Omental fat pad (tissue), 4 donors: ENCODE measurements at places on chromosomes 6 and 20.

DNA sequence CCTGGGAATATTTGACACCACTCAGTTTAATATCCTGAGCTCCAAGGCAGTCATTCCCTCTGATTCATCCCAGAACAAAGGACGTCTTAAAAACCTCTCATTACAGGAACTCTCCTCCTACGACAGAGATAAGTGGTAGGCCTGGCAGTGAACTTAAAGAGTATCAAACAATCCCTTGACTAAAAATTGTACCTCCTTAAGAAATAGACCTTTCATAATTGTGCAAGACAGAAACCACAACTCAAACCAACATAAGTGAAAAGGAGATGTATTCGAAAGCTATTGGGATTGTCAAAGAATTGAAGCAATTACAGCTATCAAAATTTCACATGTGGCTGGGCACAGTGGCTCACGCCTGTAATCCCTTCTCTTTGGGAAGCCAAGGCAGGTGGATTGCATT lies 19.1 kb upstream of the BNIP5 start:
- DNase-seq, result no peak

DNA sequence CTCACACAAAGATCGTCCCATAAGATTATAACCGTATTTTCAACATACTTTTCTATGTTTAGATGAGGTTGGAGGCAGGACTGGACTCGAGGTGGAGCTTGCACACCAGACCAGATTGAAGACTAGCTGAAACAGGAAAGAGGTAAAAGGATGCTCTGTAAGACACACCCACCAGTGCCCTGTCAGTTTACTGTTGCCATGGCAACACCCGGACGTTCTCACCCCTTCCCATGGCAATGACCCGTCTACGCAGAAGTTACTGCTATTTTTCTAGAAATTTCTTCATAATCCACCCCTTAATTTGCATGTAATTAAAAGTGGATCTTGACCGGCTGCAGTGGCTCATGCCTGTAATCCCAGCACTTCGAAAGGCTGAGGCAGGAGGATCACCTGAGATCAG lies 13.6 kb upstream of the SRSF6 start:
- no peak for DNase-seq

- no peak for DNase-seq
Observed at GRCh38 chr20:63651942-63652191, 1.4 kb downstream of the STMN3 start.

GRCh38 chr20:57768519-57768918 lies 58.7 kb upstream of the PMEPA1 start:
- no peak for DNase-seq

- no peak for DNase-seq
Observed at GRCh38 chr6:5213836-5214235, 46.9 kb downstream of the LYRM4 start.

DNA sequence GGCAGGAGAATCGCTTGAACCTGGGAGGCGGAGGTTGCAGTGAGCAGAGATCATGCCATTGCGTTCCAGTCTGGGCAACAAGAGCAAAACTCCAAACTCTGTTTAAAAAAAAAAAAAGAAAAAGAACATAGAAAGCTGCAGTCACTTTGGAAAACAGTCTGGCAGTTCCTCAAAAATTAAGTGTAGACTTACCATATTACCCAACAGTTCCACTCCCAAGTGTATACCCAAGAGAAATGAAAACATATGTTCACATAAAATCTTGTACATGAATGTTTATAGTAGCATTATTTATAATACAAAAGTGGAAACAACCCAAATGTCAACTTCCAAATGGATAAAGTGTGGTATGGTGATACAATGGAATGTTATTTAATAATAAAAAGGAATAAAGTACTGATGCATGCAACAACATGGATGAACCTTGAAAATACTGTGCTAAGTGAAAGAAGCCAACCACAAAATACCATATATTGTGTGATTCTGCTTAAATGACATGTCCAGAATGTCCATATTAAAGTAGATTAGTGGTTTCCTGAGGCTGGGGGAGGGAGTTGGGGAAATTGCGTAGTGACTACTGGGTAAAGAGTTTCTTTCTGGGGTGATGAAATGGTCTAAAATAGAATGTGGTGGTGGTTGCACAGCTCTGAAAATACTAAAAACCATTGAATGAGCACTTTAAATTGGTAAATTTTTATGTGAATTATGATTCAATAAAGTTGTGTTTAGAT lies 62.9 kb downstream of the SUN5 start:
- DNase-seq, result no peak

DNA sequence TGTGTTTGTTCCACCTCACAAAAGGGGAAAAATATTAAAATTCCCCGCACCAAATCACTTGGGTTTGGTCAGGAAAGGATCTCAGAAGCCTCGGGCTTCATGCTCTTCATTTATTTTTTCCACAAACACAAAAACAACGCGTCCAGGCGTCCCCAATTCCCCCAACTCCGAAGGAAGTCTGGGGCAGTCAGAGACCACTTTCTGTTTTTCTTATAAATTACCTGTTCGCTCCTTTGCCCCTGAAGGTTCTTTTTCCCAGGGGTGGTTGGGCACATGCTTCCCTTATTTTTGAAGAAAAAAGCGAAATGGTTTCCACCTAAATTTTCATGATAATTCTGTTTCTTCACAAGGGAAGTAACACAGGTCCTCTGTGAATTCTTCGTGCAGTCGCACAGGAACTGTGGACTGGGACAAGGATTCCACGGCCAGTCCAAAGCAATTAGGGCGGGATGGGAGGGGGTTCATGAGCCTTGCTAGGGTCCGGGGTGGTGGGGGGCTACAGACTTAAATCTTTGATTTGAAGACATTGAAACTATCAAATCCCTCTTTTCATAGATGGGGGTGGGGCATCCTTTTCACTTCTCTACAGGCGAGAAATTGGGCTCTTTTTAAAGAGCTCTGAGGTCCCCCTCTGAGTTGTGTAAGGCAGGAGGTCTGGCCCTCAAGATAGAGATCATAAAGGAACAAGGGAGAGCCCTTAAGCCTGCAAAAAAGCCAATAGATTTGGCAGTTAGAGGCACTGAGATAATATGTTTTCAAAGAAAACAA lies 30.5 kb upstream of the HFE start:
- no peak for DNase-seq

GRCh38 chr6:110944681-110945151 lies 13.8 kb upstream of the GTF3C6 start:
- DNase-seq, result no peak

GRCh38 chr6:7777074-7777473 lies 51.2 kb downstream of the BMP6 start:
- DNase-seq, result no peak

DNA sequence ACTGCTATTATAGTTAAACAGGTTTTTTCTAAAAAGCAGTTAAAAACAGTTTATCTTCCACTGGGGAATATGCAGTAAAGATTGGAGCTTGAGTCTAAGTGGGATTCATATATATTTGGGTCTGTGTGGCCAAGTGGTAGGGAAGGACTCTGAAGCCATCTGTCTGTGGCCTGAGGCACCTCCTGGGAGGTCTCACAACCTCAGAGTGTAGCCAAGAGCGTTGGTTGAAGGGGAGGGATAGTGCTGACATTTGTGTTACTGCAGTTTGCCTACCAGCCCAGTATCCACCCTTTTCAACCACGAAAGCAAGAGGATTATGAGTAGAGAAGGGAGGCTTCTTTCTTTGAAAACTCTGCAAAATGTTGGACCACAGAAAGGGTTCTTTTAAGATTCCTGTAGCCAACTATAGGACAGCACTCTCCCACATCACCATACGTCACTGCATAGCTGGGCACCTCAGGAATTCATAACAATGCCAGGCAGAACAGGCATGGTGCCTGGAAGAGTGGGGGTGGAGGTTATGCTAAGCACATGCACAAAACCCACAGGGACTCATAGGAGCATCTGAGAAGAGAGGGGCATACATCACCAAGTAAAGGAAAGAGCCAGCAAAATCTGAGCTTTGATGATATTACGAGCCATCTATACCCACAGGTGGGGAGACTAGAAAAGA lies 90.5 kb upstream of the HEY2 start:
- no peak for DNase-seq

- DNase-seq, result no peak
Observed at GRCh38 chr20:13396826-13397225, 175.8 kb downstream of the ISM1 start.

- no peak for DNase-seq
Observed at GRCh38 chr6:33442283-33442682, 12.1 kb upstream of the ZBTB9 start.

DNA sequence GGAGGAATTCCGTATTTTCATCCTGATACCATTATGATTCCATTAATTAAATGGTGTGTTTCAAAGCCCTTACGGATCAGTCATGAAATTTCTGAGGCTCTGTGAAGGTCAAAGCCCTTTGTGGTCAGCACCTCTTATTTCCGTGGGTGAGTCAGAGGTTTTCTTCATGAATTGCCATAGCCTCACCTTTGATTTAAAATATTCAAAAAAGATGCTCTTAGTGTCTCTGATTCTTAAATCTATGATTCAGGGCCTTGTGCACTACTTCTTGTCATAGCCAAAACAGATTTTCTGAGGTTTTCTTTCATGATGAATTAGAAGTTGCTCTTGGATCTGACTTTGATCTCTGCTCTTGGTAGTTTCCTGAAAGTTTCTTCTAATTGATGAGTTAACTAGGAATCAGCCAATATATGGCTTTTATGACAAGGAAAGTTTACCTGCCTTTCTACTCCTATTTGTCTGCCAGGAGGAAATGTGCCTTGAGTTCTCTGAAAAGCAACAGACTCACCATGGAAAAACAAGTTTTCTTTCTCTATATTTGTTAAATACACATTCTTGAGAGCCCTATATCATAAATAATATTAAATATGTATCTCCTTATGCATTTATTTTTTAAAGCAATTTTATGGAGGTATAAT lies 613.0 kb downstream of the UTRN start:
- DNase-seq, result no peak

GRCh38 chr6:131807644-131808459 lies at the start of gene ENPP1:
Gene ENPP1 (plus strand): TSS chr6:131808020. CDS start chr6:131808036, 16 bp downstream.
- peak; percentile 28 for DNase-seq

DNA sequence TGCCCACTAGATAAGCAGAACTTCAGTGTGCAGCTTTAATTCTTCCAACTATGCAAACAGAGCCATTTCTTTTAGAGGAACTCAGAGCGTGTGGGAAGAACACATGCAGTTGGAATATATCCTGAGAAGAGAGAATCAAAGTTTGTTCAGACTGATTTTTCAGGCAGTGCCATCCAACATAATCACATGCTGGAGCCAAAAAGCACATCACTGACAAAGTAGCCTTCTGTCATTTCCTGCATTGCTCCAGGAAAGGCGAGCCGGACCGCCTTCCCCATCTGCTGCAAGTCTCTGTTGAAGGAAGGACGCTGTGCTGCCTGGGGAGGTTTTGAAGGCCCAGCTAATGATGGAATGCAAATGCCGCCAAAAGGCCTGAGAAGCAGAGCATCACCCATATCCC lies 98.4 kb downstream of the DOK5 start:
- no peak for DNase-seq

- no peak for DNase-seq
Observed at GRCh38 chr20:24135781-24136180, 147.2 kb upstream of the GGTLC1 start.

GRCh38 chr6:21965953-21966539 lies 330.8 kb downstream of the PRL start:
- no peak for DNase-seq

GRCh38 chr6:610882-611281 lies 46.0 kb downstream of the HUS1B start:
- DNase-seq, result no peak

DNA sequence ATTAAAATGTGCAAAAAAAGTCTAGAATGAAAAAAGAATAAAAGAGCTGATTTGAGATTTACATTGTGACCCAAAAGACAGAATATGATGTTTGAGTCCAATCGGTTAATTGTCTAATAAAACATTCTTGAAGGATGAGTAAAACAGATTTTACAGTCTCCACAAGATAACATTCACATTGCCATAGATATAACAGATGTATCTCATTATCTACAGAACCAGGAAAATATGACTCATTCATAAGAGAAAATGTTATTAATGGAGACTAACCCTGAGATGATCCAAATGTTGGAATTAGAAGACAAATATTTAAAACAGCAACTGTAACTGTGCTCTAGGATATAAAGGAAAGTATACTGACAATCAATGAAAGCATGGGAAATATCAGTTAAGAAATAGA lies 141.7 kb downstream of the RFX6 start:
- no peak for DNase-seq

GRCh38 chr6:36735110-36736071 lies 37.8 kb downstream of the RAB44 start:
- peak; percentile 46 for DNase-seq

DNA sequence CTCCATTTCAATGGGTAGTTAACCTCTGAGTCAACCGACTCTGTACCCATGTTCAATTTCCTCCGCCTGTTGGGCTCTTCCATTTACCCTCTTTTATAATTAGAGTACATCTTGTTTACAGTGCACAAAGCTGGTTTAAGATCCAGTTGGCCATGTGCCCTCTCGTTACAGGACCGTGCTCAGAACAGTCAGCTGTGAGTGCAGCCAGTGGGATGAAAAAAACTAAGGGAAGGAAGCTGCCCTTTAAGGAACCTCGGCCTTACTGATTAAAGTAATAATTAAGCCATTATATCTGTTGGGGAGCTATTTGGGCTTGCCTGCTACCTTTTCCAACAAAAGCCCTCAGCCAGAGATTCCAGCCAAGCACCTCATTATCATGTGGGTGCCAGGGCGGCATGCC lies 68.8 kb downstream of the TMEM170B start:
- no peak for DNase-seq

GRCh38 chr6:108476376-108476775 lies 84.3 kb upstream of the FOXO3 start:
- no peak for DNase-seq

GRCh38 chr20:48682529-48683363 lies 145.1 kb downstream of the PREX1 start:
- no peak for DNase-seq

GRCh38 chr20:38112261-38112929 lies 52.7 kb downstream of the TGM2 start:
- no peak for DNase-seq

DNA sequence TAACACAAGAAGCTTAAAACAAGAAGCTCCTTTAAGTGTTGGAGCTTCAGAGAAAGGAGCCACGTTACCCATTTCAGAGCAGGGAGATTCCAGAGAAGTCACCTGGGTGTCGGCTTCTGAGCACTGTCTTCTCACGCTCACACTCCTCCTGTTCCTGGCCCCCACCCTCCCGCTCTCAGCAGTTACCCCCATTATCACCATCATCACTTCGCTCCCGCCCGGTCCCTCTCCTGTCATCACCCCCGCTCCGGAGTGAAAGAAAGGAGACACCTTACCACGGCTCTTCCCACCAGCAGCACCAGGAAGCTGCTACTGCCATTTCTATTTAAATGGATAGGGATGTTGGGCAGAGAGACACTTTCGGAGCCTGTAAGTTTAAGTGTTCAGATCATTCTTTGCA lies 123.9 kb downstream of the GMPR start:
- DNase-seq, result no peak
